SK-N-SH treated with all-trans-retinoic acid at 6 μM for 48 hours (cell line): ENCODE measurements at places on chromosomes 12 and 14.

- no peak for ATAC-seq
Observed at GRCh38 chr14:89365061-89365801, 51.8 kb downstream of the FOXN3 start.

DNA sequence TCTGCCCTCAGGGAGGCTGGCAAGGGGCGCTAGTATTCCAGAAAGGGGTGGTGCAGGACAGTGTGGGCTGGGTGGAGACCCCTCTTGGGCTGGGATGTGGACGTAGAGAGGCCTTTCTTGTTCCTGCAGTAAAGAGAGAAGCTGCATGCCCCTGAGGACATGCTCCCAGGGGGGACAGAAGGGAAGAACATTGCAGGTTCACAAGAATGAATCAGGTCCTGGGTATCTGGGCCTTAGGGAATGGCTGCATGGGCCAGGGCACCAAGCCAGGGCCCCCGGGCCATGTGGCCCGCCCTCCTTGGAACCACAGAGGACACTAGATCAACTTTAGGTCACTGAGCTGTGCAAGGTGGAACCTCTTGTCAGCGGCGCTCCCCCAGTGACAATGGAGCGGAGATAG, 51.8 kb downstream of the ZNF664 start:
- no peak for ATAC-seq

- peak; percentile 78 for ATAC-seq
Observed at GRCh38 chr12:19553175-19553574, 113.9 kb downstream of the AEBP2 start.

- no peak for ATAC-seq
Observed at GRCh38 chr12:54988402-54989054, 4.0 kb upstream of the TESPA1 start.

DNA sequence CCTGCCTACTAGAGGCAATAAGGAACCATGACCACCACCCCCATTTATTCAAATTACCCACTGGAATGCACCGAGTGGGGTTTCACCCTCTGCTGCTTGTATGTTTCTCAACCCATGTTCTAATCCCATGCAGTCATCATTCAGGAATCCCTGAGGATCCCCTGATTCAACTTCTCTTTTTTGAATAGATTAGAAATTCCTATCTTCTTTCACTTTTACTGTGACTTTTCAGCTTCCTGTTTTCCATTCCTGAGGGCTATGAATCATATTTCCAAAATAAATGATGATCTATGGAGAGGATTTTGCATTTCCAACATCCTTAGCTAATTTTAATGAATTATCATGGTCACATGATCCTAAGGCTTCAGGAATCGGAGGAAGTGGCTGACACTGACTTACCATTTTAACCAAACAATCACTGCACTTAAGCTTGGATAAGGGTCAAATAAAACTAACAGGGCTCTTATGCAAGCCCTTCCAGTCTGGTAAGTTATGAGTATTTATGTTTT, 19.4 kb upstream of the P2RX4 start:
- peak; percentile 84 for ATAC-seq

GRCh38 chr12:91001306-91001705, 3.5 kb downstream of the EPYC start:
- no peak; the same call in 2 of the 3 replicates for ATAC-seq

GRCh38 chr12:124919521-124920352, 5.3 kb upstream of the UBC start:
- ATAC-seq: no peak

DNA sequence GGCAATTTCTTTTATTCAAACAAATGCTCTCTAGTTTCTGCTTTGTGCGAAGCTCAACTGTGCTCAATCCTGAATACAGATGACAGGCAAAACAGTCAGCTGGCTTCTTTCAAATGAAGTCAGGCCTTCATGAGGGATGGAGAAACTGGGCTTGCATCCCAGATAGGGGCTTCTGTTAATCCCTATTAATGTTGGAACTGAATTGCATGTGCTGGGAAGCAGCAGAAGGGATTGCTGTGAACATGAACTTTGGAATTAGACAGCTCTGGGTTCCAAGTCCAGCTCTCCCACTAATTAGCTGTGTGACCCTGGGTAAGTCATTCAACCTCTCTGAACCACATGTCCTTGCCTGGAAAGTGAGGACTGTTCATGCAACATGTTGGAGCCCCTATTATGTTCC, 21.1 kb upstream of the CORO1C start:
- ATAC-seq: peak; percentile 36

- ATAC-seq: peak; percentile 80
Observed at GRCh38 chr12:68497702-68498101, 113.0 kb upstream of the RAP1B start.

DNA sequence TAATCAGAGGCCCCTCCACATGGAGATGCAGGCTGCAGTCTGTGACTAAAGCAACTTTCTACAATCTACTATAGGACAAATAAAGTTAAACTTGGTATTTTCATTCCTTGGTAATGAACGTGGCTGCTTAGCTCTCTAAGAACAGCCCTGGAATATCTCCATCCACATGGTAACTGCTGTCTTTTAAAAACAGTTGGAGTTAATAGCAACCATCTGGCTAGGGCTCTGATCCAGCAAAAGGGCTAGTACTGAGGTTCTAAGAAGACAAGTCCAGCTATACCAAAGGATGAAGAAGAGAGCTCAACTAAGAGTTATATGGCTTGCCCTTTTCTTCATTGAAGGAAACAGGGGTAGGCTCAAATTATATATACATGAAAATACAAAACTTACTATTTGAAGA, 920.1 kb downstream of the FLRT2 start:
- ATAC-seq: no peak

DNA sequence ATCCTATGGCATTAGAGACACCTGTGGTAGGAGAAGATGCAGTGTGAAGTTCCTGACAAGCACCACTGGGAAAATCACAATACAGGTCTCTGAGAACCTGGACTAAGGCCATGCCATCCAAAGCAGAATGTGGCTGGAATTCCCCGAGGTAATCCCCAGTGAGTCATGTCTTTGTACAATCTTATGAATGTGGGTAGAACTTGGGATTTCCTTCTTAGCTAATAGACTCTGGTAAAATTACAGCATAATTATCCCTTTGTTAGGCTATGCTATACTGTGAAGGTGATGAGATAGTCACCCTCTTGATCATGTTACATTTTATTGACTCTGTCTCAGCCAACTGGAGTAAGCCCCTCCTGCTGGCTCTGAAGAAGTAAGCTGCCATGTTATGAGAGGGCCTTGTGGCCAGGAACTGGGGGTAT, 224.3 kb upstream of the DCN start:
- no peak; the same call in 2 of the 3 replicates for ATAC-seq

DNA sequence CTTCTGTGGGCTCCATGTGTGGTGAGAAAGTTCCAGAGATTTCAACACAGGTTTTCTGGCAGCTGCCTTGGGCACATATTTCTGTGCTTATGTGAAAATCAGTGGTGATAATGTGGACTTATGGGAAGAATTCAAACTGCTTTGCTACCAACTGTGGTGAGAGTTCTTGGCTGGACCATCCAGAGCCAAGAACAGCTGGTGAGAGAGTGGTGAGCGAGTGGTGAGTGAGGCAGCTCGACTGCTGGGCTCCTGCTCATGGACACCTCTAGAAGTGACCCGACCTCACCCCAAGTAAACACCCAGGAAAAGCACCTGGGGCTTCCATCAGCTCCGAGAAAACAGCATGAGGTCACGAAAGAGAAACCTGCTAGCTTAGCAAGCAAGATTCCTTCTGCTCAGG, 106.4 kb downstream of the PIWIL1 start:
- no peak for ATAC-seq

DNA sequence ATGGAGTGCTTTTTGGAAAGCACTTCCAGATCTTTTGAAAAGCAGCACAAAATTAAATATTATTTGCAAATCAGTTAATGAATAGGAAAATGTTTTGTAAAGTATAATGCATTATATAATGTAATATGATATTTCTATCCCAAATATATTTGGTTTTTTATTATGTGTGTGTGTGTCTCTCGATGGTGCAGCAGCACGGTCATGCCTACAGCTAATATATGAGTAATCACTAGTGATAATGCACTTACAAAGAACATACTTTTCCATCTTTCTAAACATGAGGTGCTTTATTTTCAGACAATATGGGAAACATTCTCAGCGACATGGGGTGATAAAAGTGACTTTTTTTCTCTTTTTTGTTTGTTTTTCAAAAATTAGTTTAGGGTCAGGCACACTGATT, 1.3 kb upstream of the EEA1 start:
- ATAC-seq: no peak

DNA sequence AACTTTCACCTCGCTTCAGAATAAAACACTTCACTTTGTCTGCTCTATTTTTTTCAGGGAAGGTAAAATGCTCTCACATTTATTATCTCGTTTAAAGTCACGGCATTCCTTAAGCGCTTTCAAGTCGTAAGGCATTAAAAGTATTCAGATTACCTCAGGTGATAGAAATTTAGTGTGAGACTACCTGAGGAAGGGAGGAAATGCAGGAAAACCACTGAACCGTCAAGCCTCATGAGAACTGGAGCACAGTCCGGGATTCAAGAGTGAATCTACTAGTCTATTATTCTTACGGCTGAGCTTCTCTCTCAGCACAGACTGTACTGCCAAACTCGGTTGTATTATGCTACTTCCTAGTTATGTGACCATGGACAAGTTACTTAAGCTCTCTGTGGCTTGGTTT, 8.3 kb upstream of the PPFIBP1 start:
- no peak for ATAC-seq

- peak; percentile 94 for ATAC-seq
Observed at GRCh38 chr14:99537399-99537798, 56.2 kb downstream of the CCNK start.

GRCh38 chr12:109545826-109546225, 27.5 kb downstream of the MMAB start:
- ATAC-seq: no peak

DNA sequence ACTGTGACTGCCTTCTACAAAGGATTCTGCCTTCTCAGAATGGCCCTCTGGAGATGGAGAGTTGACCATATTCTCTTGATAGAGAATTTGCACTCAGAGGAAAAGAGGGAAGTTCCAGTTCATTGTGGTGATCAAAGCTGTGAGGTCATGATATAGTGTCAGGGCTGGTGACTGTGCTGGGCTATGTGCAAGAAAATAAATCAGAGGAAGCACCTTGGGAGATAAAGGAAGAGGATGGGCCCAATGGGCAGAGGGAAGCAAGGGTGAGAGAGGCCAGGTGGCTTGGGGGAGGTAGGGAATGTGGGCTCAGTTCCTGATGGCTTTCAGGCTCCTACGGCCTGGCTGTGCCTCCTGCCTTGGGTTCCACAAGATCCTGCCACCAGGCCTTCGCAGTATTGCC, 145.8 kb downstream of the SLC8A3 start:
- ATAC-seq: no peak

DNA sequence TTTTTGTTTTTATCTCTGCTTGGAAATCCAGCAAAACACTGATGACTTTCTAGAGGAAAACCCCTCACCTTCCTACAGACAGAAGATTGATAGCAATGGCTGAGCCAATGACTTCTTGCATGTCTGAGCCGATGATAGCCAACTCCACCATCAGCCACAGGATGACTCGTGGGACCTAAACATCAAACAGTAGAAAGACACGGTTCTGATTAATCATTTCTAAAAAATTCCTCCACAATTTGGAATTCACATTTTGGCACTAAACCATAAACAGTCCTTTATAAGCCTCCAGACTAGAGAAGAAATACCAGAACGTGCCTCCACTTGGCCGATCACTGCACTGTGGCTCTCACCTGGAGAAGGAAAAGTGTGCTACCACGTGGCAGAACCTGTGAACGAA, 25.9 kb downstream of the SLC11A2 start:
- no peak; the same call in 2 of the 3 replicates for ATAC-seq

DNA sequence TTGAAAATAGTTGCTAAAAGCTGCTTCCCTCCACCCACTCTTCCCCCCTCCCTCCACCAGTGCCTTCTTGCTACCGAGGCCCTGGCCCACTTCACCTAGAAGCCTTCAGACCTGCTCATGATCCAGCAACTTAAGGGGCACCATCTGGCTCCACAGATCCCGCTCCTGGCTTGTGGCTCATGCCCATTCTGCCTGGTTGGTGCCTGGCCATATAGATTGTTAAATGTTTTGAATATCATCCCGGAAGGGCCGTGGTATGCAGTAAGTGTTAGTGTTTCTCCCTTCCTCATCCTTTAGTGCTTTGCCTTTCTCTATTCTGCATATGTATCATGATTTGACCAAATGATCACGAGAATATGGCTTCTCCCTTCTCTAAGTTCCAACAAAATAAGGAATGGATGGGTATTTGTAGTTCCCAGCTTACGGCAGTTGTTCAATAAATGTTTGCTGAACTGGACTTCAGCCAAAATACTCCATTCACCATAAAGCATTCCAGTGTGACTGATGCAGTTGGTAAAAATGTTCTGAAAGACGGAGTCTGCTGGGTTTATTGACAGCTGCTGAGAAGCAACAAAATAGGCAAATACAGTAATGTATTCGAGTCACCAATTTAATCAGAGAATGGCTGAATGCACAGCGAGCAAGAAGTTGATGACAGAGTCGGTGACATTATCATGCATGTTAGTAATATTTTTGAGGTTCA, 30.7 kb downstream of the GRIP1 start:
- no peak for ATAC-seq

DNA sequence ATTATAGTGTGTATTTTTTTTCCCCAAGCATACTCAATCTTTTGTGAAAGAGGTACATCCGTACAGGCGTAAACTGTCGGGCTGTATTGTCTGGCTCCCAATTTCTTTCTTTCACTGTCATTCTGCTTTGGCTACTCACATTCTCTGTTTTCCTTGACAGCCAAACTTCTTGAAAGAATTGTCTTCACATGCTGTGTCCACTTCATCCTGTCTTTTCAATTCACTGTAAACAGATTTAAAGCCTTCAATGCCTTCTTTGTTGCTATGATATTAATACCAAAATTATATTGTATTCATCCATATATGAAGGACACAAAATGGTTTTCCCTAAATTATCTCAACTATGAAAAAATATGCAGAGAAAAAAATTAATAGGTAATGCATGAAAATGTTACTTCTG, 6.0 kb upstream of the ATP23 start:
- ATAC-seq: no peak

- no peak for ATAC-seq
Observed at GRCh38 chr14:99286761-99287160, 14.8 kb upstream of the BCL11B start.

DNA sequence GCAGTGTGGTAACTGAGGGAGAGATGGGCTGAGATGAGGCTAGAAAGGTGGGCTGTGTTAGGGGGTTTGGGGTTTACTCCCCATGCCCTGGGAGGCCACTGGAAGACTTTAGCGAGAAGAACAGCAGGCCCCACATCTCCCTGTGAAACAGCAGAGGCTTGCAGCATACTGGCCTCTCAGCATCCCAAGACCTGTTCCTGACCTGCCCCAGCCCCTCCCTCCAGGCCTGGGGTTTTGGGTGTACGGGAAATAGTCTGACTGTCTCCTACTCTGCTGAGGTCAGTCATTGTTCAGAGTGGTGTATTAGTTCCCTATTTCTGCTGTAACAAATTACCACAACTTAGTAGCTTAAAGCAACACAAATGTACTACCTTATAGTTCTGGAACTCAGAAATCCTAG, 103.5 kb upstream of the HIF1A start:
- no peak for ATAC-seq

GRCh38 chr14:50061664-50062437, 54.5 kb downstream of the VCPKMT start:
- peak; percentile 83 for ATAC-seq

- no peak for ATAC-seq
Observed at GRCh38 chr12:96040305-96041133, 5.1 kb upstream of the LTA4H start.
